ENCODE measurements at places on chromosomes 7 and 10. TPM values are rescaled to one million over a fixed set of nuclear protein-coding genes. Genes with fewer than 3 reads are reported as not detected.

Gene HPSE2
- total RNA-seq = not detected

Gene MAGI2
- 24.8 TPM for total RNA-seq

Gene PIP
- total RNA-seq = not detected

Gene TUBAL3
- not detected for total RNA-seq

Gene PNLIPRP2
- not detected for total RNA-seq

Gene PRKG1
- total RNA-seq = 19.5 TPM

Gene NPC1L1
- not detected for total RNA-seq

Gene AGK
- total RNA-seq = 23.9 TPM

Gene CALHM3
- not detected for total RNA-seq

Gene VWDE
- total RNA-seq = under 0.01 TPM

Gene TSPAN15
- 0.72 TPM for total RNA-seq

Gene GDI2
- total RNA-seq = 730 TPM

Gene PAPOLB
- under 0.01 TPM for total RNA-seq

Gene CHN2
- total RNA-seq = under 0.01 TPM

Gene BBIP1
- 32.2 TPM for total RNA-seq
